ENCODE measurements at places on chromosomes 2 and 18.

GRCh38 chr2:96869822-96870625 is at the start of gene SEMA4C:
SEMA4C (minus strand) TSS chr2:96870080; CDS start chr2:96867886, 2,194 bp downstream.
- peak; percentile 71 for DNase-seq

GRCh38 chr2:85577386-85578242 is at the start of gene VAMP8:
VAMP8 (plus strand) TSS chr2:85577586; CDS start chr2:85577647, 61 bp downstream.
- peak; percentile 71 for DNase-seq

- no peak for DNase-seq
Measured at GRCh38 chr2:9330612-9331270, 92.6 kb downstream of the ITGB1BP1 start.

DNA sequence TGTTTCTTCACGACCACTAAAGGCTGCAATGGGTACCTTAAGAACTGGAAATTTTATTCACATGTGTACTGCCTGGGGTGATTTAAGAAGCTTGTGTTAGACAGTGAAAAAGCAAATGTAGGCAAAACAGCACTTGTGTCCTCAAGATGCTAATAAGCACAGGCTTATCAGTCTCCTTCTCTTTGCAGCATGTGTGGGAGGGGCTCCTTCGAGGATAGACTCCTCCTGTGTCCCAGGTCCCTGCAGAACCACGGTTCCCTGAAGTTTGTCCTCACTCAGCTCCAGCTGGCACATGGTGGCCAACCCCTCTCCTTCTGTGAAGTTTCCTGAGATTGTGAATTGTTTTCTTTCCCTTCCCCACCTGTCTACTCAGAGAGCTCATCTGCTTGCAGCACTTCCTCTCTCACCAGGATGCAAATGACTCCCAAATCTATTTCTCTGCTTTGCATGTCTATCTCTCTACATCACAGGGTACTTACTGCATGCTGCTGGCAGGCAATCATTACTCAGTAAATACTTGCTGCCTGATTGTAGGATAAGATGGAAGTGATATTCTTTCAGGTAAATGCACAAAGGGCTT is 589.6 kb upstream of the KLHL29 start:
- DNase-seq = peak; percentile 6

GRCh38 chr2:120898961-120899750 is 163.5 kb downstream of the GLI2 start:
- DNase-seq = no peak

GRCh38 chr2:203685081-203685621 is 21.3 kb upstream of the CD28 start:
- DNase-seq = no peak

- peak; percentile 44 for DNase-seq
Measured at GRCh38 chr2:76314271-76315020, 603.7 kb upstream of the GCFC2 start.

DNA sequence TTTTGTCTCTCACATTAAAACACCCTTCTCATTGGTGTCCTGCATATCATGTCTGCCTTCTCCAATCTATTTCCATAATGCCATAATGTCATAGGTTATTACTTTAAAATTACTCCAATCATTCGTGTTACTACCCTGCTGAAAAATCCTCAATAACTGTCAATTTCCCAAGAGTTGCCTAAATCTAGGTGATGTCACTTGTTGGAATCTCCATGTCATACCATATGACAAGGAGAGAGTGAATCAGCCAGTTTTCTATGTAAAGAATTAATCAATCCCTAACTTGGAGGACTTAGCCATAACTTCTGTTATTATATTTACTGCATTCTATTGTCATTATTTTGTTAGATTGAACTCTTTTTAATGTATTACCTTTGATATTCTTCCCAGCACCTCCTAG is 62.5 kb downstream of the PHLPP1 start:
- DNase-seq = no peak

- DNase-seq = peak; percentile 37
Measured at GRCh38 chr2:205915130-205915524, 170.8 kb downstream of the INO80D start.

DNA sequence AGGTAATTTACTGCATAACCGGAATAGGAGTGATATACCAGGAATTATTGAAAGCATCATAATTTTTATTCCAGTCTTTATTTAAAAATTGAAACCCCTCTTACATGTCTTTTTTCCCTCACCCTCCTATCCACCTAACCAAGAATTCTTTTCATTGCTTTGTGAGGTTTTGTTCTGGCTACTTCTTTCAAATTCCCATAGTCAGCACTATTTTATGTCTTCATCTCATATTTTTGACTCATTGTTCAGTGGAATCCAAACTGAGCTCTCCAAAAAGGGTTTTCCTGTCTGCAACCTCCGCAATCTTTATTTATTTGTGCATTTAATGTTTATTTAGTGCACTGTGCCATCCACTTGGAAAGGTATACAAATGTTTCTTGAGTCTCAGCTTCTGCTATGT is 128.5 kb downstream of the DOK6 start:
- DNase-seq = no peak

DNA sequence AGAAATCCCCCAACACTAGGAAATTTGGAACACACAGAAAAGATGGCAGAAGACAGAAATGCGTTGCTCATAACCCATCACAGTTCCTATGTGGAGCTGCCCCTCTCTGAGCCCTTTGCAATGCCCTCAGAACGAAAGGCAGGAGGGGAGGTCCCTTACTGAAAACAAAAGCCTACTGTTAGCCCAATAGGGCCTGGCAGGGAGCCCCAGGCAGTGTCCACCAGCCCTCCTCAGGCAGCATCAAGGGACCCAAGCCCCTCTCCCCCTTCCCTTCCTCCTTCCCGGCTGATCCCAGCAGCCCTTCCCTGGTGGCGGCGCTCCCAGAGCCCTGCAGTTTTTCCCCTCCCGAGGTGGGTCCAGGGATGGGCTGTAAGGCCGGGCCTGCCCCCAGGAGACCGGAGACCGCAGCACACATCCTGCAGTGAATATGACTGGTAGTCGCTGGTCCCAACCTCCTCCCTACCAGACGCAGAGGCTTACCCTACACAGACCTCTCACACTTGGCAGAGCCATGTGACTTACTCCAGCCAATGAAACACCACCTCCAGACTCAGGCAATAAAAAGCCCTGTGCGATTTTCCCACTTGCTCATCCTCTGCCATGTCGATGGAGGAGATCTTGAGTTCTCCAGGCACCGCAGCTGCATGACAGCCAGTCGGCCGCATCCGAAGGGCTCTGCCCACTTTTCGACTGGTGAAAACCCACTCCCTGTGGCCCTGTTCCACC is 19.4 kb upstream of the DUSP2 start:
- no peak for DNase-seq

DNA sequence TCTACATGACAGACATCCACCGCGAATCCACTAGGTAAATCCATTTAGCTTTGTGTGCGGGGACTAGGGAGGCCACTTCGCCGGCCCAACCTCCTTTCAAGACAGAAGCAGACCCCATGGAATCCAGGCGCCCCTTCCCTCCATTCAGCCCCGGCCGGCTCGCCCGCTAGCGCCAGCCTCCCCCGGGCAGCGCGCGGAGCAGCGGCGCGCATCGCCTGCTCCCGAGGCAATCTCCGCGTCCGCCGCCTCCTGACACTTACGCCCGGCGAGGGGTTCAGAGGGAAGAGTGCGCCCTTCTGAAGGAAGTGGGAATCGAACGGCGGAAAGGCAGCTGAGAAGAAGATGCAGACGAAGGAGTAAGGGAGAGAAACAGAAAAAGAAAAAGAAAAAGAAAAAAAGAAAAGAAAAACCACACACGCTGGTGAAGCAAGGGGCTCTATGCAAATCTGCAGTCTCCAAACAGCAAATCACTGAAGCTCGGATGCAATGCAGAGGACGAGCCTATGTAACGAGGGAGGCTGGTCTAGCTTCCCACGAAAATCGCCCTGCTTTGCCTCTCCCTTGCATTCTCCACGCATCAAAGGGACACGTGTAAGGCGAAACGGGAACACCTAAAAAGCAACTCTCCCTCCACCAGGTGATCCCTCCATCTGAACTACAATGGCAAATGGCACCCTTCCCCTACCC is 684.4 kb downstream of the NRXN1 start:
- peak; percentile 72 for DNase-seq

GRCh38 chr18:36843784-36844183 is 14.9 kb downstream of the KIAA1328 start:
- DNase-seq = no peak

- DNase-seq = no peak
Measured at GRCh38 chr18:857986-858385, 45.9 kb upstream of the YES1 start.

GRCh38 chr2:209389171-209389618 is 34.7 kb upstream of the MAP2 start:
- peak; percentile 75 for DNase-seq

DNA sequence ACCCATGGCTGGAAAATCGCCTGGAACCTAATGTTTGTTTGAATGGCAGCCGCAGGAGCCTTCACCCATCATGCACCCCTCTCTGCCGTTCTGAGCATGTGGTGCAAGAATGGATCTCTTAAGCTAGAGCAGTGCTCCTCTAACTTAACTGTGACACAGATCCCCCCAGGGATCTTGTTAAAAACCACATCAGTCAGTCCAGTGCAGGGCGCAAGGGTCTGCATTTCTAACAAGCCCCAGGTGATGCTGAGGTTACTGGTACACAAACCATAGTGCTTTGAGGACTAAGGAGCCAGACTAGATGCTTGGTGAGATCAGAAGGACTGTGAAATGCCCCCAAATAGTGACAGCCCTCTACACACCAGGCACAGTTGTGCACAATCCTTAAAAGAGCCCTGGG is 87.1 kb upstream of the KCTD1 start:
- no peak for DNase-seq

DNA sequence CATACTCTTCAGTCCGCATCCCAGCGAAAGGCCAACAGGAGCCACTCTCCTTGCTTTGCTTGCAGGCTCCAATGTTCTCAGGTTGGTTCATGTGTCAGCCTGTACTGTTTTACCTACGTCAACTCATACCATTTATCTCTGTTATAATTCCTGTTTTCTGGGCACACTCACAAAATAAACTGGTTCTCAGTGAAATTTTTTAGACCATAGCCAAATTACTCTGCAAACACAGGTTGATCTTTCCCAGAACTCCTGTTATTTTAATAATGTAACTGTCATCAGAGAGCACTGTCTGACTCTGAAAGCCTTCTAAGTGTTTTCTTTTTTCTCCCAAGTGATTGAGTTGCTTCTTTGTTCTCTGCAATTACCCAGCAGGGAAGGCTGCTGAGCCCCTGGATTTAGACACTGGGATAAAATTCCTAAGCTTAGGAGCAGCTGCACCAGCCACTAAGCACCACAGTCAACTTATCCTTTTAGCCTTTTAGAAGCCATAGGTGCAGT is 111.6 kb upstream of the PIEZO2 start:
- DNase-seq = no peak

- peak; percentile 62 for DNase-seq
Measured at GRCh38 chr18:72375618-72376017, 168.5 kb downstream of the CBLN2 start.

GRCh38 chr2:152485954-152486736 is 151.2 kb downstream of the FMNL2 start:
- no peak for DNase-seq

DNA sequence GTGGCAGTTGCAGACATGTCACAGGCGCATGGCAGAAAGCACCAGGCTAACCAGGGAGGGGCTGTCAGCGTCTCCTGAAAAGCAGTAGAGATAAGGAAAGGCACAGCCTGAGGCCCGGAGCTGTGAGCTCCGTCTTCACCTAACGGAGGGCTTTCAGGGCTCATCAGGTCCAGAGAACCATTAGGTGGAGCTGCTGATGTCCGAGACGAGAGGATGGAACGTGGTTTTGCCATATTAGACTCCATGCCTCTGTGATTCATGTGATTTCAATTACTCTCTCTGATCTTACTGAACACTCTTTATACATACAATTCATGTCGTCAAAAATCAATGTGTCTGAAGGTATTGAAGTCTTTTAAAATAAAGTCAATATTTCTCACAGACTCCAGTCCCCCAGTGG is 120.3 kb upstream of the RAB6C start:
- DNase-seq = no peak

DNA sequence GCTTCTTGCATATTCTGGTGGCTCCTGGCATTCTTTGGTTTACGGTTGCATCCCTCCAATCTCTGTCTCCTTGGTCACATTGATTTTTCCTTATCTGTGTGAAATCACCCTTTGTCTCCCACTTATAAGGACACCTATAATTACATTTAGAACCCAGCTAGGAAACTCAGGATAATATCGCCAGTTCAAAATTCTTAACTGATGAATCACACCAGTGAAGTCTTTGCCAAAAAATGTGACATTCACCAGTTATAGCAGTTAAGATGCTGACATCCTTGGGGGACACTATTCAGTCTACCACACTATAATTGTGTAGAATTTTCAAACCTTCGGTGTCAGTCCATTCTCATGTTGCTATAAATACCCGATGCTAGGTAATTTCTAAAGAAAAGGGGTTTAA is 320.2 kb downstream of the TMX3 start:
- DNase-seq = no peak

GRCh38 chr2:167336213-167336612 is 447.9 kb downstream of the XIRP2 start:
- no peak for DNase-seq

- no peak for DNase-seq
Measured at GRCh38 chr2:239728751-239729150, 296.4 kb downstream of the NDUFA10 start.

DNA sequence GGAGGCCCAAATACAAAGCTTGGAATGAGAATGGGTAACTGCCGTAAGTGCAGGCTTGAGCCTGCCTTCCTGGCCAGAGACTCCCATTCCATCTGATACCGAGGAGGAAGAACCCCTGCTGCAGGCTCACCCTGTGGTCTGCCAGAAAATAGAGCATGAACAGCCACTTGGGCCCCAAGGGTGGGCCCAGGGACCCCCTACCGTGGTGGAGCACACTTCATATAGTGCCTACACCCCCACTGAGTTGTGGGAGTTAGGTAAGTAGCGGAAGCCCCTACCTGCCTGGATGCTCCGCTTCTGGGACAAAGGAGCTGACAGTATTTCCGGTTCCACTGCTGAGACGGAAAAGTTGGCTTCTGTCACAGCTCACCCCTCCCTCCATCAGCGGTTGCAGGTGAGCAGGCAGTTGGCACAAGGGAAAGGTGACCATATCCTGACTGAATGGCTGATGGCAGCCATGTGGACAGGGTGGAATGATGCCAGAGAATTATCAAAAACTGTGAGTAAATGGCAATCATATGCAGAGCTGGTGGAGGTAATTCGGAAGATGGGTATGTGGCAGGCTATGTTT is 11.5 kb upstream of the C2orf42 start:
- DNase-seq = no peak

DNA sequence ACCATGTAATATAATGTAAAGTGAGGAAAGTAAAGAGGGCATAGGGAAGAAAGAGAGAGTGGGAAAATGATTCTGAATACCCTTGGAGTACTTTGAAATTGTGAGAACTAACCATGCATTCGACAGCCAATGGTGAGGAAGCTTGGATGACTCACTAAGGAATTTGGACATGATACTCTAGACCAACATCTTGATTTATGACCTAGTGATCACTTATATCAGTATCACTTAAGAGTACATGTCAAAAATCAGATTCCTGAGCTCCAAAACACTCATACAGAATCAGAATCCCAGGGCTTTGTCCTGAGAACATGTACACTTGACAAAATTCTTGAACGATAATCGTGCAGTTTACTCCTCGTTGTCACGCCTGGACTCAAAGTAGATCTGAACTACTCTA is 1899.8 kb upstream of the PIK3C3 start:
- no peak for DNase-seq

- DNase-seq = no peak
Measured at GRCh38 chr2:127105656-127106456, 1.1 kb downstream of the BIN1 start.

- no peak for DNase-seq
Measured at GRCh38 chr2:203898657-203899056, 31.1 kb downstream of the CTLA4 start.

- no peak for DNase-seq
Measured at GRCh38 chr2:45497355-45497754, 113.7 kb downstream of the SRBD1 start.
